Activated CD4-positive, alpha-beta T cell treated with anti-CD3 and anti-CD28 coated beads, Interleukin-2, Interleukin-6, amounts not matched to agents 100 ng/mL and 50 ng/mL, durations not matched to agents 16 hours and 8 hours (primary cell): ENCODE measurements at places on chromosomes 4 and X.
A peak's percentile ranks its signal among the peaks of the same experiment; 100 is the strongest.

DNA sequence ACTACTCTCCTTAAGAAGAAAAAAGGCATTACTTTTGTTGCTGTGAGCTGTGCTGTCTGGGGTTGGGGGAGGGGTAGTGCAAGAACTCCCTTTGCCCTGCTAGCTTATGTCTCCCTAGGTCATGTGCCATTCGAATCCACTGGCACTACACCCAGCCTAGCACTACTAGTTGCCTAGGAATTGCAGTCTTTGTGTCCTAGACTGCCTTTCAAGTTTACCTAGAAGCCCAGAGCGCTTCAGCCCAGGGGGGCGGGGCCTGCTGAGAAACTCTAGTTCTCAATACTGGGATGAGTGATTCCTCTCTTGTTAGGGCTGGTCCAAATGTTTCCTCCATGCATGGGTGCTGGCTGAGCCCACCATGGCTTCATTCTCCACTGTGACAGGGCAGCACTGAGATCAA, 1011.5 kb downstream of the PCDH19 start:
- DNase-seq: no peak

- no peak for DNase-seq
Observed at GRCh38 chr4:107130157-107130556, 94.0 kb upstream of the DKK2 start.

GRCh38 chrX:41275661-41276609, 58.0 kb upstream of the DDX3X start:
- peak; percentile 62 for DNase-seq

DNA sequence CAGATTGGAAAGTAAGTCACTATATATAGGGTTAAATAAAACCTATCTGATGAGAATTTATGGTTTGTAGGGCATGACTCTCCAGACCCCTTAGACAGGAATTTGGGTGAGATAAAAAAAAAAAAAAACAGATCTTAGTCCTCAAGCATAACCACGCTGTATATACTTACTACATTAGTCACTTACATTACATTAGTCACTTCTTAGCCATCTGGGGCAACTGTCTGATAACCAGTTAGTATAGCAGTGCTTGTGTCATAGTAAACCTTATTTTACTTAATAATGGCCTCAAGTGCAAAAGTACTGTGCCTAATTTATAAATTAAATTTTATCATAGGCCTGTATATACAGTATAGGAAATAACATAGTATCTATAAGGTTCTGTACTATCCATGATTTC, 60.2 kb upstream of the RPS6KA6 start:
- no peak for DNase-seq

GRCh38 chrX:9887659-9888297, 79.4 kb upstream of the CLDN34 start:
- no peak for DNase-seq

DNA sequence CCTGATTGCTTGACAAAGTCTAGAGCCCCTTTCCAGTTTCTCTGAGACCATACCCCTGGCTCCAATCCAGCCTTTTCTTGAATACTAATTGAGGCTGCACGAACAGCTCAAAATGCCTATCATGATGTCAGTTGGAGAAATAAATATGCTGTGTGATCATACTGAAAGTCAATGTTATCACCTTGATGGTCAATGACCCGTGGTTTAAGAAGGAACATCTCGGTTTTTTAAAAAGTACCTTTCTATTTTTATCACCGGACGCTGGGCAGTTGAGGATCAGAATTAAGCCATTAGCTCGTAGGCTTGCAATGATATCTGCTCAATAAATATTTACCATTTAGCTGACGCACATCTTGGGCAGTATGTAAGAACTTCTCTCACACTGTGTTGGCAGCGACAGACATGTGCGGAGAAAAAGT, 852 bp upstream of the WDR44 start:
- no peak for DNase-seq
